Cerebellar nuclear complex (tissue), 1 donor: ENCODE measurements at places on chromosomes 6 and 20.

- DNase-seq = no peak
These were observed 30.0 kb downstream of the RSPO3 start for GRCh38 chr6:127148511-127148910.

DNA sequence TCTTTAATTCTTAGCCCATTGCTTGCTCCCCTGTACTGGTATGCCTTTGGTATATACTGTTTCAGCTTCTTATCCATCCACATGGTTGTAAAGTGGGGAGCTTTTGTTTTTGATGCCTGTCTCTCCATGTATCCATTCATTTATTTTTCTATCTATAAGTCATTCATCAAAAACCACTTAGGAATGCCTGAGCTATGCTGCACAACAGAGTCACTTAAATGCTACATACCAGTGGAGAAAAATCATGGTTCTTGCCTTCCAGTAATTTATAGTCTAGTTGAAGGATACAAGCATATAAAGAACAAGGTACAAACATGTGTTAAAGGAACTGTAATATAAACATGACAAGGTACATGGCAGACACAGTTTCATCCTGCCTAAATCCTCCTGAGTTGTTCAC, 347.3 kb downstream of the NRN1 start:
- no peak for DNase-seq

- DNase-seq = no peak
These were observed 129.1 kb downstream of the DST start for GRCh38 chr6:56513631-56514030.

DNA sequence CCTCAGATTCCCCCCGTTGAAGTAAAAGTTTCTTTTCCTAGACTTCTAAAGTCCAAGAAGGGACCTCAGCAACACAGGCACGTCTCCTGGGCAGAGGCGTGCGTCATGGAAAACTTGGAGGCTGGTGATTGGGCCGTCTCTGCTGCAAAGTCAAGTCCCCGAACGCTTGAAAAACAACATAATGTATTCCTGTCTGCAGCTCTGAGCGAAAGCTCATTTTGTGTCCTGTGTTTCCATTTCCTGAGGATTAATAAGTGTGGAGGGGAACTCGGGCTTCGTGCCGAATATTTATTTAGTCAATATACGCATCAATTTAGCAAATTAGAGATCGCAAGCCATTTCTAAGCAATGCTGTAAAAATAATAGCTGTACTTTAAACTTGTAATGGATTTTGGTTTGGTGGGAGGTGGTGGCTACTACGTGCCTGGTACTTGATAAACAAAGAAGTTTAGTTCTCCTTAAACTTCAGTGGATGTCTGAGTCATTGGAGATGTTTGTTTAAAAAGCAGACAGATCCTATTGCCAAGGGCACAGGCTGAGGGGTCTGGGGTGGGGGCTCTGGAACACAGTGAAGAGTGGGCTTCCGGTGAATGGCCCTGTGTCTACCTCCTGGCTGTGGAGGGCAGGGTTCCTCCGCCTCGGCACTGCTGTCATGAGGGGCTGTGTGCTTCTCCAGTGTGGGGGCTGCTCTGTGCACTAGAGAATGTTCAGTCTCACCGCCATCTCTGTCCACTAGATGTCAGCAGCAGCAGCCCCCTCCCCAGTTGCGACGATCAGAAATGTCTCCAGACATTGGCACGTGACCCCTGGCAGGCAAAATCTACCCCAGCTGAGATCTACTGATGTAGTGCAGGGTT, 21.8 kb downstream of the PCK1 start:
- no peak for DNase-seq

- DNase-seq = no peak
These were observed 705.6 kb downstream of the UTRN start for GRCh38 chr6:144990784-144991183.

DNA sequence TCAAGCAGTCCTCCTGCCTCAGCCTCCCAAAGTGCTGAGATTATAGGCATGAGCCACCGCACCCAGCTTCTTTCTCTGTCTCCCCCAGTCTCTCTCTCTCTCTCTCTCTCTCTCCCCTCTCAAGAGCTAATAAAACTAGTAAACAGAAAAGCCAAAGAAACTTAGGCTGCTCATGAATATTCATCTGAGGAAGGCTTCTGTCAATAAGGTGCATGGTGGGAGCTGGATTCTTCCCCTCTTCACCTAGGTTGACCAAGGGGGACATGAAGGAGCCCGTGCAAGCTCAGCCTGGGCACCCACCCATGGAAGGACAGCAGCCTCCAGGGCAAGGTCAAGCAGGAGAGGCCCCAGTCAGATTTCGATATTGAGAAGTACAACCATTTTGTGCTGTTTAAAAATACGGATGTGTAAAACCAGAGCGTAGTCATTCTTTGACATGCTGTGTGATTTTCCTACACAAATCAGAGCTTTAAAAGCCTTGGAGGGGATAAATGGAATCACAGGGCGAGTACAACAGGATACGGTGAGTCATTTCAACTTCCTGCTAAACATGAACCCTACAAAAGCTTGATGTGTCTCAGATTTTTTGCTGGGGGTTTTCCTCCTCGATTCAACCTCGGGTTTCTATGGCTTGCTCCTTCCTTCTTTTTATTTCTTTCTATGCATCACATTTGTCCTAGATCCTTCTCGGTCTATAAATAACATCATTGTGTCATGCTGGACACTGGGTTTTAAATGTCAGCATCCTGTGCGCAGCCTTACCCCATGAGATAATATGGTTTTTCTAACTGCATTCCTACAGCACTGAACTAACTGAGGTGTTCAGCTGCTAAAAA, 368.9 kb upstream of the JARID2 start:
- DNase-seq = no peak

GRCh38 chr6:132190815-132191175, 210.5 kb downstream of the MOXD1 start:
- DNase-seq = no peak

GRCh38 chr6:90303039-90303438, 6.4 kb upstream of the BACH2 start:
- no peak for DNase-seq
